Hematopoietic multipotent progenitor cell treated with erythropoietin and hydrocortisone succinate and interleukin-3 and kit ligand, for 8 days (in vitro differentiated cells): ENCODE measurements at places on chromosomes 5 and 9.

DNA sequence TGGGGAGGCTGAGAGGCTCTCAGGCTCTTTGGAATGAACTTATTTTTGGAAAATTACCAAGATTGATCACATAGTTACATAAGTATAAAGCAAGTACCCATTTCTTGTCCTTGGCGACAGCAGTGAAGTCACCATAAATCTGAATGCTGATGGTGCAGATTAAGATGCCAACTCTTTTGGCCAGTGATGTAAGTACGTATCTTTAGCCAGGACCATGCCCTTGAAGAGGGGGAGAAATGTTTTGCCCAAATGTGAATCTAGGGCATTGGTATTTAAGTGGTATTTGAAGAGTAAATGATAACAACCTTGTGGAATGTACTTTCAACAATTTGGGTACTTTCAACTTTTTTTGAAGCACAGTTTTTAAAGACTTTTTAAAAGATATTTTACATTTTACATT lies 68.2 kb upstream of the RAD23B start:
- DNase-seq, result no peak

DNA sequence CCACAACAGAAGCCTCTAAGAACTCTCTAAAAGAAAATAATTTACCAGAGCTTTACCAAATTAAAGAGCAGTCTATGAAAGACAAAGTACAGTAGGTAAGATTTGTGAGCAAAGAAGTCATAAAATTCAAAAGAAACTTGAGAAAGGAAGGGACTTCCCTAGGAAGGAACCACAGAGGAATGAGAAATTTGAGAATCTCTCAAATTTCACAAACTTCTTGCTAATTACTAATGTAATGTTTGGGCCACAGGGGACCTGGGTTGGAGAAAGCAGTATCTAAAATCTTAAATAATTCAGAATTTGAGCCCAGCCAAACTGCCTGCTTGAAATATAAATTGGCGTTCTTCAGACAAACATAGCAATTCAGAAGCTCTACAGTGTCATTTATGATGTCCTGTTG lies 225.0 kb upstream of the PRR16 start:
- no peak for DNase-seq

- no peak for DNase-seq
These were observed 110.1 kb upstream of the IRX2 start for GRCh38 chr5:2861605-2862004.

- no peak for DNase-seq
These were observed 214.1 kb upstream of the ADCY2 start for GRCh38 chr5:7181841-7182240.

- no peak for DNase-seq
These were observed 56.7 kb upstream of the BASP1 start for GRCh38 chr5:17160756-17161040.
